ENCODE measurements at places on chromosomes 2 and 18.

- DNase-seq, result no peak
These were observed 104.9 kb upstream of the MGAT5 start for GRCh38 chr2:134148843-134149472.

DNA sequence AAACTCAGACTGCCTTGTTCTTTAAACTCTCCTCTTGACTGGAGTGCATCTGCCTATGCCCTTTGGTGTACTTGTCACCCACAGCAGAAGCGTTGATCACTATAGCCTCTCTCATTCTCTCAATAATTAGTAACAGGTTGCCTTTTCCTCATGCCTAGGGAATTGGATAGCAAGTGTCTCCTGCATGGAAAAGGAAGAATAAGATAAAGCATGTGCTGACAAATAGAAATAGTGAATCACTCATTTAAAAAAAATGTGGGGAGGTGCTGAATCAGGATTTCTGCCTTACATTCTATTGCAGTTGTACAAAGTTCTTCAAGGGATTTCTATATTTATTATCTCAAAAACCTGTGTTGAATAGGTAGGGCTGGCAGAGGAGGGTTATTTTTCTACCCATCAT is 323.0 kb downstream of the TXNL1 start:
- no peak for DNase-seq

GRCh38 chr18:54815086-54815485 is 13.2 kb upstream of the RAB27B start:
- DNase-seq, result no peak

GRCh38 chr2:48750128-48750739 is 5.3 kb downstream of the LHCGR start:
- DNase-seq, result no peak

GRCh38 chr2:47019961-47020681 is 104.5 kb upstream of the MCFD2 start:
- no peak for DNase-seq

DNA sequence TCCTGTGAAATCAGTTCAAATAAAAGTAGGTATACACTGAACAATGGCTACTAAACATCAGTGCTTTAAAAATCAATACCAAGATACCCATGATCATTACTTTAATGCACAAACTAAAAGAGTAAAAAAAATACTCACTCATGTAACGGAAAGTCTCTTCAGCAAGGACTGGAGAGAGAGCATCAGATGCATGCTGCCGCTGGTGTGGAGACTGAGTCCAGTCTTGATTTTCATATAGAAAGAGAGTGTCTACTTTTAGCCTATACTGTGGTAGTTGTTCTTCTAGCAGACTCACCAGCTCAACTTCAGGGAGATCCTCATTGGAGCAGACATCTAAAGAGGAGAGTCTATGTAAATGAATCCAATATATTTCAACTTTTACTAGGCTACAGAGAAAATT is 44.0 kb downstream of the TRAK2 start:
- no peak for DNase-seq

DNA sequence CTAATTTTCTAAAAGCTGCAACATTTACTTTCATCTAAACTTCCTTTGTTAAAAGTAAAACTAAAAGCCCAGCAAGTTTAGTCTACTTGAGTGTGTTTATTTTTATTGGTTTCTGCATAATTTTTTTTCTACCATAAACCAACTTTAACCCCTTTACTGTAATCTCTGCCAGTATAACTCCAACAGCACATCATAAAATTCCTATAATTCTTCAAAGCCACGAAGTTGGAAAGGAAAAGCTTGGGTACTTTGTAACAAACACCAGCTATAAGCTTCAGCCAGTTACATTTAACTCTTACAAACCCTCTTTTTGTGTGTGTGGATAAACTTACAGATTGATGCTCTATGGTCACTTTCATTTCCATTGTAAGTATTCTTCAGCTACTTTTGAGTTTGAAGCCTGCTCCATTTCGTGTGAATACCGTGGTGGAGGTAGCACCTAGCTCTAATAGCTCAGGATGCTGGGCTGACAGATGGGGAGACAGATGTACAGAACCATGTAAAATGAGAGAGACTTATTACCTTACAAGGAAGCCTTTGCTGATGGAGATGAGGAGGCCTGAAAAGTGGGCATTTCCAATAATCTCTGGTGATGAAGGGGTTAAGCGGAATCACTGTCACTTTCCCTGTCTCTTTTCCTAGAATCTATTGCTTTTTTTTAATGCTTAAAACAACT is 42.5 kb downstream of the ZEB2 start:
- DNase-seq, result no peak

- DNase-seq, result no peak
These were observed 46.9 kb downstream of the UXS1 start for GRCh38 chr2:106147159-106147558.

GRCh38 chr2:56191617-56192016 is 7.8 kb downstream of the CCDC85A start:
- peak; percentile 17 for DNase-seq

- no peak for DNase-seq
These were observed 5.9 kb upstream of the RAX start for GRCh38 chr18:59279193-59279592.

DNA sequence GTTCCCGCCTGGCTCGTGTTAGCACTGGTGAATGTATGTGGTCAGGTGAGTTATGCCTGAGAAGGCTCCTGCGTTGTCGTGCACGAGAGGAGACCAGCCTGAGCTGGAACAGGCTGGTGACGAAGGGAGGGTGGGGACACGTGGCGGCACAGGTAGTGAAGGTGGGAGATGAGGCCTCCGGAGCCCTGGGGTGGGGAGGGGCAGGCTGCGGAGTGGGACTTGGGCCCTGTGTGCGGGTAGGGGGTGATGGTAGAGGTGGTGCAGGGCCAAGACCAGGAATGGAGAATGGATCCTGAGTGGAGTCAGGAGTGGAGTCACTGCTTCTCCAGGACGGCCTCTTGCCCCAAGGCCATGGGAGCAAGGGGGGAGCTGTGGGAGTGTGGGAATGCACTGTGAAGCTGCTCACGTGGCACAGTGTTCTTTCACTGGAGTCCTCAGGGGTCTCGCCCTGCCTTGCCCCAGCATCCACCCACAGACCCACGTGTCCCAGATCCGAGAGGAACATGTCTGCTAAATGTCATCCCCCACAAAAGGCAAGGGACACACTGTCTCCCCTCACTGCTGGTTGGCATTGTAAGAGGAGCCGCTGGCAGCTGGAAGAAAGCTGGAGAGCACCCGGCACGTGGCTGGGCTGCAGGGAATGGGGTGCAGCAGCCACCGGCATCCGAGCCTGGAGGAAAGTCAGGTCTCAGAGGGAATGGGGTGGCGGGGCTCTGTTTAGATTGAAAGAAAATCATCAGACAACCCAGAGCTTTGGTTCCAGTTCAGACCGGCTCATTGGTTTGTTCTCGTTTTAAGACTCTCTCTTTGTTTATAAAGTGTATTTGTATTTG is 63.7 kb downstream of the CYP26B1 start:
- DNase-seq, result no peak

GRCh38 chr2:196233805-196234475 is 62.6 kb upstream of the STK17B start:
- DNase-seq, result no peak

- DNase-seq, result no peak
These were observed 9.5 kb downstream of the COPS7B start for GRCh38 chr2:231795525-231796327.

GRCh38 chr2:17076533-17076932 is 410.9 kb upstream of the CYRIA start:
- DNase-seq, result no peak

GRCh38 chr2:195561116-195561921 is 95.7 kb upstream of the SLC39A10 start:
- DNase-seq, result no peak

GRCh38 chr18:62678847-62679485 is 36.4 kb upstream of the PHLPP1 start:
- no peak for DNase-seq

DNA sequence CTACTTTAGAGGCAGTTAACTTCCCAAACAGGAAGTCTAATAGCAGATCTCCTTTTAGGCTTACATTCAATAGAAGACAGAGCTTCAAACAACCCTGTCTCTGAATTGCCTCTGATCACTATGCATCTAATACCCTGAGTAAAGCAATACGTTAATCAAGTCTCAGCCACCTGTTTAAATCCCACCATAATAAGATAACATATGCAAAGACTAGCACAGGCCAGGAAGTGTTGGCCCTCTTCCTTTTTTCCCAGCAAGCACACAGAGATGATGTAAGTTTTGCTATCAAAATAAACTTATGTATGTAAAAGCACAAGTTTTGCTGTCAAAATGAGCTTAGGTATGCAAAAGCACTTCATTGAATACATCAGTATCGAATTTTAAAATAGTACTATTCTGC is 385.5 kb downstream of the RND3 start:
- no peak for DNase-seq

DNA sequence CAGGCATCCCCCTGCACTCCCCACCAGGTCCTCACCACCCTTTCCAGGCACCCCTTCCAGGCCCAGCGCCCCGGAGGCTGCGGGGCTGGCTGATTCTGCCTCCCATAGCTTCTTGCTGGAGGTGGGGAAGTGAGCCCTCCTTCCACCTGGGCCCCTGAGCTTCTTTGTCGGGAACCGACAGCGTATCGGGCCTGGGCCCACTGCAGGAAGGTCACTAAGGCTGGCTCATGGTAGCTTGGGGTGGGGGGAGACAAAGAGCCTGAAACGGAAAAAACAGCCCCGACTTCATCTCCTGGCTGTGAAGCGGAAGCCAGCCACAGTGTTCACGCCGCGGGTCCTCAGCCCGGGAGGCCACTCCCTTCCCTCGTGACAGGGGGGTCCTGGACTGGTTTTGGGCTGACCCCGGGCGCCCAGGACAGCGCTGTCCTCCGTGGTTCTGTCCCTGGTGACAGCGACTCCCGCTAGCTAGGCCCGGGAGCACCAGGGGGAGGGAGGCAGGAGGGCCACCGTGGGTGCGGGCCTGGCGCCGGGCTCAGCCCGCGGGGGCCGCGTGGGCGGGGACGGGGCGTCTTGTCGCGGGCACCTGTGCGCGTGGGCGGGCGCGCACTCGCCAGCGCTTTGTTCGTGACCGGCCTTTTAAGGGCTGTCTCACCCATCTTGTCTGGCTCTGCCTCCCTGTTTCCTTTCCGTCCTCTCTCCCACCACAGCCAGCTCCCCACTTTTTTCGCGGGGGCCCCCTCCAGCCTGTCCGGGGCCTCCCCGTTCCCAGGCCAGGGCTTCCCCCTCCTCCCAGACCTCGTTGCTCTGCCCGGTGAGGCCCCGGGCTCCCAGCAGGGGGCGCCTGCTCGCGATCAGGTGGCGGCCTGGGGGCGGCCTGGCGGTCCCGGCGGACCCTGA is 64.9 kb downstream of the DNMT3A start:
- DNase-seq, result no peak

GRCh38 chr2:105373895-105374401 is 24.9 kb downstream of the FHL2 start:
- DNase-seq, result no peak

- DNase-seq, result no peak
These were observed 223.3 kb downstream of the NOL4 start for GRCh38 chr18:34001376-34001775.

DNA sequence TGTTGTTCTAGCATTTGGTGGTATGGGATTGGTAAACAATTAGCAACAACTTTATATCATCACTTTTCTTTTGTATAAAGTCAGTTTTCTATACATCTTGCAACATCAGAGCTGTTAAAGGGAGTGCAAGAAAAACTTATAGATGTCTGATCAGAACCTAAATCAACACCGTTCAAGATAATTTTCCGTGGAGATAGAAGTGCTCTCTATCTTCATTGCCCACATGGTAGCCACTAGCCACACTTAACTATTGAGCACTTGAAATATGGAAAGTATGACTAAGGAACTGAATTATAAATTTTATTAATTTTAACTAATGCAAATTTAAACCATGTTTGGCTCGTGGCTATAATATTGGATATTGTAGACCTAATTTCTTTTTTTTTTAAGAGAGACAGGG is 5.2 kb downstream of the TTC27 start:
- DNase-seq, result no peak

DNA sequence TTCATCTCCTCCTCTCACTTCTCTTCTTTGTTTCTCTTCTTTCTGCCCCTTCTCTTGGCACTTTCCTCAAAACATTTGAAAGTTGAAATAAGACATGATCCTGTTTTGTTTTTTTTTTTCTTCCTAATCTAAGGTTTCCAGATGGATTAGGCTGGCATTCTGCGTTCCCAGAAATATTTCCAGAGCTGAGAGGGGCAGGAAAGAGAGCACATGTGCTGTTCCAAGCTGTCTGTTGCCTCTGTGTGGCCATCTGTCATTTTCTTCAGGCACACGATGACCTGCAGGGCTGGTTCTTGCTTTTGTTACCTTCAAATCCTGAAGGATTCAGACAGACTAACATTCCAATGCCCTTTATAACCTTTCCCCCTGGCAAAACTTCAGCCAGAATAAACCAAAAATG is 142.9 kb downstream of the RNF144A start:
- DNase-seq, result no peak

DNA sequence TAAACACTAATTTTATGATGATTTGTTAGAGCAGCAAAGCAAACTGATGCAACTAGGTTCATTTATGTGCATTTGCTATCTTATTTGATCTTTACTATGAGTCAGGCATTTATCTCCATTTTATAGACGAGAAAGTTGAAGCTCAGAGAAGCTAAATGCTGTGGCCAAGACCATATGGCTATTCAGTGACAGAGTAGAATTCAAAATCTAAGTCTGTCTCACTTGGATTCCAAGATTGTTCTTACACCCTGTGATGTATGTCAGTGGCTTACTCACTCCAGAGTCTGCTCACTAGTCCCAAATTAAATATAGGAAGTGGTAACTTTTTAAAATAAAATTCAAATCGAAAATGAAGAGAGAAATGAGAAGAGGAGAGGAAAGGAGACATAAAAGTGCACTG is 114.0 kb upstream of the DDX18 start:
- no peak for DNase-seq

DNA sequence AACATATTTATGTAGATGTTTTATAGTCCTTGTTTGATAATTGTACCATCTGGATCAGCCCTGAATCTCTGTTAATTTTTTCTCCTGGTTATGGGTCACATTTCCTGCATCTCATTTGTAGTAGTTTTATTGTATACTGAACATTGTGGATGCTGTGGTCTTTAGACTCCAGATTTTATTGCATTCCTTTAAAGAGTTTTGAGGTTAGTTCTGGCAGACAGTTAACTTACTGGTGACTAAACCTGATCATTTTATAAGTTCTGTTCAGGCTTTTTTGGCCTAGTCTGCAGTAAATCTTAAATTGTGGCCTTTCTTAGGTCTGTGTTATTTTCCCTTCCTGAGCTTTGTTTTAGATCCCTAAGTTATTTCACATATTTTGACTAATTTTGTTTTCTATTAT is 84.3 kb downstream of the FANCL start:
- no peak for DNase-seq
